ENCODE measurements at places on chromosomes 2 and 18.

- no peak for DNase-seq
These were observed 183.9 kb downstream of the EIPR1 start for GRCh38 chr2:3193443-3194330.

DNA sequence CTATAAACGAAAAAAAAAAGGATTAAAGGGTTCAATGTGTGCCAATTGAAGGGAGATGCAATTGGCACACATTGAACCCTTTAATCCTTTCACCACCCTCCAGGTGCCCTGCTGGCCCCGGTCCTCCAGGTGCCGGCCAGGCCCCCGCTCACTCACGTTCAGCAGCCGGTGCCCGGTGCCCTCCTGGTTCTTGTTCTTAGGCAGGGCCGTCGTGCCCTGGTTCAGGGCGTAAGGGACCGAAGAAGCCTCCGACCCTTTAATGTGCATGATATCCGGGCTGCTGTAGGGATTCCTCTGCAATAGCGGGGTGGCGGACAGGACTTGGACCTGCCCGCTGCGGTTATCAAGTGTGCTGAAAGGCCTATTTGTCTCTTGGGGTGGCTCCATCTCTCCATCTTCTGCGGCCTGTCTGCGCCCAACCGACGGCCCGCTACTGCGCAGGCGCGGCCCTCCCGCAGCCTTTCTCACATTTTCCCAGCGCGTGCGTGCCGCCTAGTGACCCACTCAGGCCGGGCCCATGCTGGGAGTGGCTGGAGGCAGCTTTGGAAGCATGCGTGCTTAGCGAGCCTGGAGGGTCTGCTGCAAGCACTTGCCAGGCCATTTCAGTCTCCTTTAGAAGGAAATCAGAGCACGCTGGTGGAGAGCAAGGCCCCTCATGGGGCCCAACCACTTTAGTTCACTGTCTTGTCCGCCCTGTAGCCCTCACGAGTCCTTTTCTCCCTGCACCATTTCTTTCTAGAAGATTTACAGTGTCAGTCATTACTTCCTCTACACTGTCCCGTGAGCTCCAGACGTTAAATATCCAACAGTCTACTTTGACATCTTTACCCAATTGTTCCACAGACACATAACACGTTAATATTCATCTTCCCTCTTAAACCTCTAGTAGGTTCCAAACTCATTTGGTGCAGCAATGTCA, 24.3 kb downstream of the TMEM237 start:
- DNase-seq = no peak

GRCh38 chr18:23237524-23238151, 102.4 kb downstream of the CABLES1 start:
- no peak for DNase-seq

DNA sequence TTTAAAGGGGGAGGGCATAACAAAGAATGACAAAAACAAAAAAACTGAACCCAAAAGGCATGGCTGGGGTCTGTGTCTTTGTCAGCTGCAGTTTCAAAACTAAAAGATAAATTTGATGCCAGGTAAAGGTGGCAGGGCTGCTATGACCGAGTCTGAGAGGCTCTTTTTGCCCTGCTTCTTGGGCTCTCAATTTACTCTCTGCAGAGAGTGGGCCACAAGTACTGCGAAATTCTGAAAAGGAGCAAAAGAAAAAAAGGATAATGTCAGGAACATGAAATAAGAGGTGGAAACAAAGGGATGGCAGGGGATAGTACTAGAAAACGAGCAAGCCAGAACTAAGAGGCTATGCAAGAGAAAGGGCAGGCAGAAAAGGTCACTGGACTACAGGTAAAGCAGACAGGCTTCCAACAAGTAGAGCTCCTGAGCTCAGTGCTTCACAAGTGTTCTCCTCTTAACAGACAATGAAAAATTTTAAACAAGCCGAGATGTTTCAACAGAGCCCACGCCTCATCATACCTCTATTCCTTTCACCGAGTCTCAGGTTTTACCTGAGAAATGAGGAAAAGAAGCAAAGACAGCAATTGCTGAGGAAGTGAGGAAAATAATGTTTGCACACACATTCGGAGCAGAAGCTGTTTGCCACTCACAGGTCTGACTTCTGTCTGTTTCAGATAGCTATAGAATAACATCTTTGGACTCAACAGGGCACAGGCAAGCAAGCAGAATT, 7.3 kb downstream of the IRS1 start:
- DNase-seq = no peak

DNA sequence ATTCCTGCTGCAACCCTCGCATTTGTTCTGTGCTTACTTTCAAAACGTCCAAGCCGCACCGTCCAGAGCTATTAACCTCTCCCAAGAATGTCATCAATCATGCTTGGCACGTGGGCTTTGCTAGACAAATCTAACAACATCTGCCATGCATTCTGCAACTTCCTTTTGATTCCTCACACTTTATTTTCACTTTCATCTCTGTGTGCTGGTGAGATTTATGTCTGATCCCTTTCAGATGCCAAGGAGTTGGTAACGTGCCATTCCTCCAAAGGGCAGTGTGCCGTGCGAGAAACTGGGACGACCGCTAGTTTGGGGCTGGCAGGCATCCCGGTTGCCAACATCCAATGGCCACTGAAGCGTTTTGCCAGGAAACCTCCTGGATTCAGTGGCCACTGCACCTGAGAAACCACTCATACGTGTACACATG, 230.0 kb upstream of the PARD3B start:
- DNase-seq = no peak

DNA sequence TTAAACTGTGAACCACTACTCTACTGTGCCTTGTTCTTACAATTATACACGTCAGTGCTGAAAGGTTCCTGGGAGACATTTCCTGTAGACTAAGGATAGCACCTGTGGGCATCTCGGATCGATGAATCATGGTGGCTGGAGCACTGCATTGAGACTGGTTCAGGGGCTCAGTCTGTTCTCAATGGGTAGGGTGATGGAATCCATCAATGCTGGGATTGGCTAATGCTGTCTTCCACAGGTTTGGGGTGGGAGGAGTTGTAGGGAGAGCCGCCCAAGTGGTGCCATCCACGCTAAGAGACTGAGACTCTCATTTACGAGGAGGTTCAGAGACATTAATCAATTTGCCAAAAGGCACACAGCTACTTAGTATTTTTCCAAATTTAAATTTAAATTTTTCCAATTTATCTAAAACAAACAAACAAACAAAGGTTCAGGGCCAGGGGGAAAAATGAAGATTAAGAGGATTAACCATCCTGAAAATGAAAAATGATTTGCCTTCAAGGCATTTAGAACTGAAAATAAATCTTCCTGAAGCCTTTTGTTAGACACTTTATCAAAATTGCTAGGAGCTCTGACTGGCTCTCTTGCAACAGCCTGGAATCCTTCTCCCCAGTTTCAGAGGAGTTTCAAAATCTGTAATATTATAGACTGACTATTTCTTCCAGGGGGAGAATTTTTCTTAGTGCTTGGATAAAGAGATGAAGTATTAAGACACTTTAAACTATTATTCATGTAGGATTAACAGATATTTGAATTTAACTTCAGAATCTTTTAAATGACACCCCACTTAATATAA, 359.2 kb downstream of the TGIF1 start:
- no peak for DNase-seq

DNA sequence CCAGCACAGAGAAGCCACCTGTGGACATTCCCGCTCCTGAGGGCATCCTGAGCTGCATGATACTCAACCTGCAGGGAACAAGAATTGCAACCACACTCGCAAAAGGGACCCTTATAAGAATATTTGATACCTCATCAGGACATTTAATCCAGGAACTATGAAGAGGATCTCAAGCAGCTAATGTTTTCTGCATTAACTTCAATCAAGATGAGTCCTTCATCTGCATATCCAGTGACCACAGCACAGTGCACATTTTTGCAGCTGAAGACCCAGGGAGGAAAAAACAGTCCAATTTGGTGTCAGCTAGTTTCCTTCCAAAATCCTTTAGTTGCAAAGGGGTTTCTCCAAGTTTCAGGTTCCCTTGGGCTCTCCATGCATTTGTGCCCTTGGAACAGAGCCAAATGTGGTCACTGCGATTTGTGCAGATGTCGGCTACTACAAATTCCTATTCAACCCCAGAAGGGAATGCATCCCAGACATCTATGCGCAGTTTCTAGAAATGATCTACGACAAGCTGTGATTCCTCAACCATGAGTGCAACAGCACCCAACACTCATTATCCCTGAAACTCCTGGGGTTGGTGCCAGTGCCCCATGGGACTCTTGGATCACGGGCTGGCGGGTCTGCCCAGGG, 23.3 kb upstream of the FHOD3 start:
- no peak for DNase-seq

DNA sequence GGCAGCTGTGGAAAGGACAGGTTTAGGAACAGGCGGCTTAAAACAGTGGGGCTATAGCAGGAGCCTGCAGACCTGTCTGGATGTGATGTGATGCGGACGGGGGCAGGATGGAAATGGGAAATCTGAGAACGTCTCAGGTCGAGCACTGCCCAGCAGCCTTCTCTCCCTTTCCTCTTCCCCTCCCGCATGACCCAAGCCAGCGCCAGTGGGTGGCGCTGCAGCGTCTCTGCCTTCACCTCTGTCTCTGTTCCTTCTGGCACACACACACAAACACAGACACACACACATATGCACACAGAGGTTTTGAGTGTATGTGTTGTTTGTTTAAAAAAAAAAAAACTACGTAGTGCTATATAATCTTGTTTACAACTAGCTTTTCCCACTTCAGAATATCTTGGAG, 82.0 kb upstream of the SLC66A3 start:
- no peak for DNase-seq

DNA sequence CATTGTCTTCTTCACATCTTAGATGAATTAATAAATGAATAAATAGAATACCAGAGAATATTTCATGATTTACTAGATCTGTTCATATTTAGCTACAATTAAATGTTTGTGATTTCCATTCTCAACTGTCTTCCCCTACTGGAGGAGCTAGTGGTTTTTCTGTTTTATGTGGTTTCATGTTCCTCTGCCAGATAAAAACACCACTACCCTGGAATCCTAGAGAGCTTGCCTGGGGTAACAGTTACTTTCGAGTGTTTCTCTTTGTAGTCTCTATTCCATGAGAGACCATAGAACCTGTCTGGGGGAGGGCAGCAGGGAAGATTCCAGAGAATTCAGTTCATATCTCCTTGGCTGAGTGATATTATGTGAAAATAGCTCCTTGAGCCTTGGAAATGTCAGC, 349.2 kb downstream of the INSIG2 start:
- no peak for DNase-seq

GRCh38 chr2:44965684-44966083, 24.2 kb downstream of the SIX3 start:
- DNase-seq = no peak

GRCh38 chr2:238484522-238485452, 58.1 kb downstream of the ASB1 start:
- no peak for DNase-seq

DNA sequence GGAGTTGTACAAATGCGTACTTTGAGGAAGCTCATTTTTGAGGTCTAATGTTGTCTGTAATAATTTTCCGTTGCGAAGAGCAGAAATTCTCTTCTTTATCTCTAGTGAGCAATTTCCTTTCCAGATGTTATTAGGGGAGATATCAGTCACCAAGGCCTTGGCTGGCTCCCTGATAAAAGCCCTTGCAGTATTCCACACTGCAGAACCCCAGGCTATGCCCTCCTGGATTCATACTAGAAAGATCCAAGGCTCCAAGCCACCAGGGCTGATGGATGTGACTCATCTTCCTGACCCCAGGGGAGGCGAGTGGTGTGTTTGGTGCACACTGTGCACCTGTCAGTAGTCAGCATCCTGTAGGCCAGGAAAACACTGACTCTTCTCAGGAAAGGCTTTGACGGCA, 34.7 kb downstream of the INO80C start:
- no peak for DNase-seq

- DNase-seq = no peak
These were observed 62.0 kb downstream of the KCNF1 start for GRCh38 chr2:10973766-10974165.

- no peak for DNase-seq
These were observed 91.8 kb downstream of the KLHL29 start for GRCh38 chr2:23476786-23477185.

DNA sequence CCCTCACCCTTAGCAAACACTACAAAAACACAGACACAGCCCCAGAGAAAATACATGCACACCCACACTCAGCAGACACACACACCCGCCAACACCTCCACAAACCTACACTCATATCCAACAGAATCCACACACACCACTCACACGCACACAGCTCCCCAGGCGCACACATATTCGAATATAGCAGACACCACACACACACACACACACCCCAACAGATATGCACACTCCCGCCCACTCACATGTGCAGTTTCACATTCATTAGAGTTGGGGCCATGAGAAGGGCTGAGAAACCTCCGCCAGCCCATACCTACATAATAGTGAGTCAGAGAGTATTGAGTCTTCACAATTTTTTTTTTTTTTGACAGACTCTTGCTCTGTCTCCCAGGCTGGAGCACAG, 29.4 kb upstream of the NOTO start:
- no peak for DNase-seq

DNA sequence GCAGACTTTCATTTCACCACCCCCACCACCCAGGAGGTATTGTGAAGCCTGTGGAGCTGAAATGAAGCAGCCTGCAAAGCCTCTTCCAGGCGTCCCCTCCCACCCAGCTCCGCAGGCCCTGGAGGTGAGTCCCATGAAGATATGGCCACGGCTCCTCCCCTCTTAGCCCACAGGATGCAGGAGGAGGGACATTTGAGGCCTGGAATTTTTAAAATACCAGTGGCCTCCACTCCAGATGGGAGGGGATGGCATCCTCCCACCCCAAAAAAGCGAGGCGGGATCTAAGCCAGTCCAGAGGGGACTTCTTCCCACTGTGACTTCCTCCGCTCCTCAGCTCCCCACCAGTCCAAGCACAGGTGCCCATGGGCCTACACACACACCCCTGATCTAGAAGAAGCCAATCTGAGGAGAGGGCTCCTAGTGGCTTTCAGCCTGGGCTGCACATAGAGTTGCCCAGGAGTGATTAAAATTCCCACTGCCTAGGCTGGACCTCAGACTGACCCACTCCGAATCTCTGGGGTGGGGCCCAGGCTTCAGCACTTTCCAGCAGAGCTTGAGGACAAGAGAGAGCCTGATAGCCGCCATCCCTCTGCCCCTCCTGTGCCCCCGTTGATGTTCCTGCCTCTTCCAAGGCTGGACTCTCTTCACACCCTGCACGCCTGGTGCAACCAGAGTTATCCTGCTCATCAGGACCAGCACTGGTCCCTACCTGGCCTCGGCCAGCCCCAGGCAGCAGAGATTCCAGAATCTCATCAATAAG, 206.9 kb downstream of the TNS1 start:
- DNase-seq = no peak

DNA sequence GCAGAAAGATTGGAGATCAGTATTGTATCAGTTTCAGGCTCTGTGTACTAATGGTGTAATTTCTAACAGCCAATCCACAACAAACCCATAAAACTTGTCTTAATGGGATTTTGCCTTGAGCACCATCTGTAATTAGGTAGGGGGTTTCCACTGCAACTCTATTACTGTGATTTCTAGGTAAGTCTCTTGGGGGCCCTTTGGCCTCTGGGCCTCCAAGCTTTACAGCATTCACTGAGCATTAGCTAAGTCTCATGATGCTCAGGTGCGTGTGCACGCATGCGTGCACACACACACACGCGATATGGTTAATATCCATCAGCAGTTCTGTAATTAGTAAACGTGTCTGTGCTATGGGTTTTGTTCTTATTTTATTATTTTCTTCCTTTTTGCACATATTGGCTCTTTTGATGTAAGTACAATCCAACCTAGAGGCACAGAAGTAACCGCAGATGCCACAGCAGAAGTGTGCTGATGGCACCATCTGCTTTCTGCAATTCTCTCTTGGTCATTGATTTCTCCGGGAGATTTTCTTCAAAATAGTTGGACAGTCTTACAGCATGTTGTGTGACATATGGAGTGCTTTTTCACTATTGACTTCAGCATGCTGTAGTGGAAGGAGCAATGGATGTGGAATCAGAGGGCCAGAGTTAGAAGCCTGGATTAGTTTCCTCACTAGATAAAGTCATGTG, 592.0 kb downstream of the LRRTM4 start:
- no peak for DNase-seq

- DNase-seq = no peak
These were observed 71.7 kb downstream of the PTRHD1 start for GRCh38 chr2:24721470-24721869.
